Motor neuron (in vitro differentiated cells): ENCODE measurements at places on chromosomes 6 and 20. TPM values are rescaled to one million over a fixed set of nuclear protein-coding genes. Genes with fewer than 3 reads are reported as not detected.

The ZSCAN16 gene
- total RNA-seq, result 1.6 and 1.7 TPM in 2 replicates

DNA sequence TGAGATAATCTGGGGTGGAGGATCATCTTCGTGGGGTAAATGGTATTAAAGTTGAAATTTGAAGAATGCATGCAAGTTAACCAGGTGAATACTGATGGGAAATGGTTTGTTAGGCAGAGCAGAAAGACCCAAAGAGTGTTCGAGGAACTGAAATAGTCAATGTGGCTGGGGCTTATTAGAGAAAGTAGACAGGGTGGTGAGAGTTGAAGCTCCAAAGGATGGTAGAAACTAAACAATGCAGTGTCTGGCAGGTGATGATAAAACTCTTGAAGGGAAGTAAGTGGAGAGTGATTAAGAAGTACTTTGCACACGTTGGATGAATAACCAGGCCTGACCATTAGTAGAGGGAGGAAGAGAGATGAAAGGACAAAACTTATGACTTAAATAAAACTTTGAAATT is 39.8 kb upstream of the CENPW start:
- ATAC-seq, result no peak

GRCh38 chr20:62957136-62958117 is 4.9 kb downstream of the SLC17A9 start:
- no peak for ATAC-seq

The RNF217 gene
- 23.4 and 25.9 TPM in 2 replicates for total RNA-seq

The SEMG1 gene
- total RNA-seq, result not detected in 2 replicates

- ATAC-seq, result peak; percentile 82
Measured at GRCh38 chr20:571754-572441, 28.3 kb upstream of the CSNK2A1 start.

- no peak for ATAC-seq
Measured at GRCh38 chr6:133170602-133171001, 70.6 kb upstream of the EYA4 start.
